Foreskin melanocyte (primary cell): ENCODE measurements at places on chromosomes 12 and 14.
A peak's percentile ranks its signal among the peaks of the same experiment; 100 is the strongest.

DNA sequence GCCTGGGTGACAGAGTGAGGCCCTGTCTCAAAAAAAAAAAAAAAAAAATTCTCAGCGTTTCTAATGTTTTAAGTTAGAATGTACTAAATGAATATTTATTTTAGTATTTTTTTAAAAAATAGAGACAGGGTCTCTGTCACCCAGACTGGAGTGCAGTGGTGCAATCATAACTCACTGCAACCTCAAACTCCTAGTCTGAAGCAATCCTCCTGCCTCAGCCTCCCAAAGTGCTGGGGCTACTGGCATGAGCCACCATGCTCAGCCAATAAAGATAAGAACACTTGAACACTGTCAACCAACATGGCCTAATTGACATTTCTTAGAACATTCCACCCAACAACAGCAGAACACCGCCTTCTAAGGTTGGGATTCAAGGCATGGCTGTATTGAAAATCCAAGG, 5.1 kb upstream of the DYNC1H1 start:
- no peak for DNase-seq

GRCh38 chr14:32193532-32193931, 8.3 kb upstream of the RNU6-7 start:
- no peak for DNase-seq

GRCh38 chr14:101127224-101127623, 223.7 kb upstream of the RTL1 start:
- DNase-seq, result no peak

GRCh38 chr12:62078020-62078419, 182.2 kb upstream of the USP15 start:
- no peak for DNase-seq

GRCh38 chr14:70713511-70713916, 71.8 kb downstream of the TTC9 start:
- DNase-seq, result no peak

GRCh38 chr14:76894308-76894707, 68.1 kb downstream of the LRRC74A start:
- no peak for DNase-seq

DNA sequence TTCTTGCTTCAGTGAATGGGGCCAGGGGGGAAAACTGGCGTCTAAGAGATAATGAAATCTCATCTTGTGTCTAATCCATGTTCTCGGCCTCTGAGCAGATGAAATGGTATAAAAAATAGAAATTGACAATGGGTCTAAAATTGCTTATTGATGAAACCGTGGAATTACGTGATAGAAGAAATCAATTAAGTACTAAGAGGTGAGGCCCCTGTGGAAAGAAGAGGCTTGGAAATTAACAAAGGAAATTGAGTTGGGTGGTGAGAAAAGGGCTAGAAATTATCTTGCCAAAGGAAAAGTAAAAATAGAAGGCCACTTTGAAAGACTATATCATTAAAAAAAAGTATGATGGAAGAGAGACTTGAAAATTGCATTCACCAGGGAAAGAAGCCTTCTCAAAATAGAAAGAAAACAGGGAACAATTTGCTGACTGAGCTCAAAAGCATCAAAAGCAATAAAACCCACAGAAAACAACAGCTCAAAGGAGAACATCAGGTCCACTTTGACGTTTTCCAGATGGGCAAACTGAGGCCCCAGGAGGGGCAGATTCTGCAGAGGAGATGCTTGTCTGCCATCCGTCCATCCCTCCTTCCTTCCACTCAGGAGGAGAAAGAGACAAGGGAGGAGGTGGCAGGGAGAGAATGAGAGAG, 226.1 kb upstream of the RTL1 start:
- DNase-seq, result no peak

DNA sequence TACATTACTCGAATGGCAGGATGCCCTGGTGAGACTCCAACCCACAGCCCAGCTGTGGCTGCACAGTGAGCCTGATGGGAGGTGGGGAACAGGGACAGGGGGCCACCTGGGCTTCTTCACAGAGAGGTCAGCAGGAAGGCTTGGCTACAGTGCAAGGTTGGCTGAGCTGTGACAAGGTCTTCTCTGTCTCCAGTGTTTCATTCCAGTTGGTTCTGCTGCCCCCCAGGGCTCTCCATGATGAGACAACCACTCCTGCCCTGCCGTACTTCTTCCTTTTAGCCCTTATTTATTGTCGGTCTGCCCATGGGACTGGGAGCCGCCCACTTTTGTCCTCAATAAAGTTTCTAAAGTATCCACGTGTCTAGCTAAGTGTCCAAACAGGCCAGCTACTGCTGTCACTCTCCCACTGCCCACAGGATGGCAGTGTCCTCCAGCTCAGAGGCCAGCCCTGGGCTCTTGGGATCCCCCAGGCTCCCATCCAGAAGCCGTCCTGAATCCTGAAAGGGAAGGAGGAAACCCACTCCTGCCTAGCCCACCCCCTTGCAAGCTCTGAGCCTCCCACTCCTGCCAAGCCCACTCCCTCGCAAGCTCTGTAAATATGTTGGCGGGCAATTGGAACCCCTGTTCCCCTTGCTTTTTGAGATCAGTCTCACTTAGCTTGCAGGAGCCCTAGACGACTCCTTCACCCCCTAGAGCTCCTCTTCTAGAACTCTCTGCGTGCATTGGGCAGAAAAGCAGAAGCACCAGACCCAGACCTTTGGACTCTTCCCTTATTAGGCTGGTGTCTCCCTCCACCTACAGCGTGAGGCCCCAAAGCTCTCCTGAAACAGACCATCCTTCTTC, 5.4 kb downstream of the C1QL4 start:
- peak; percentile 82 for DNase-seq

GRCh38 chr12:9367201-9367600, 159.0 kb upstream of the PZP start:
- peak; percentile 91 for DNase-seq

DNA sequence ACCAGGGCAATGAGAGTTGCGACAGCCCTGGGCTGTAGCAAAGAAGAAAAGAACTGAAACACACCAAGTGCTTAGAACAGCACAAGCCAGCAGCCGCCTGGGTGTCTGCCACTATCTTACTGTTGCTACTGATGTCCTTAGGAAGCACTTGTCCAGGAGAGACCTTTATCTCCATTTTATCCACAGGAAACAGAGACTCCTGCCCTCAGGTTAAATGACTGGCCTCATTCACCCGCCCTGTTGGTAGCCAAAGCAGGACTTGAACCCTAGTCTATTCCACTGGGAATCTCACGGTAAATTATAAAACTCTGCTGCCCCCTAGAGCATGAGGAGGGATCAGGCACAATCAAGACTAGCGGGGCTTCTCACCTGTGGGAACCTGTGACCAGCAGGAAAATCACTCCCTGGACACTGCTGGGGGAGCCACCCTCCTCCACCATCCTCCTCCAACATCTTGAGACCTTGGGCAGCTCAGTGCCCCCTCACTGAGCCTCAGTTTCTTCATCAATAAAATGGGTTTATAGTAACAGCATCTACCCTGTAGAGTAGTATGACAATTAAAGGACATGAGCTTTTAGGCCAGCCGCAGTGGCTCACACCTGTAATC, 20.5 kb upstream of the TESC start:
- no peak for DNase-seq
